BE2C (cell line): ENCODE measurements at places on chromosomes 2 and 18.
A peak's percentile ranks its signal among the peaks of the same experiment; 100 is the strongest.

- DNase-seq, result no peak
These were observed 162.0 kb downstream of the ALK start for GRCh38 chr2:29759360-29759759.

DNA sequence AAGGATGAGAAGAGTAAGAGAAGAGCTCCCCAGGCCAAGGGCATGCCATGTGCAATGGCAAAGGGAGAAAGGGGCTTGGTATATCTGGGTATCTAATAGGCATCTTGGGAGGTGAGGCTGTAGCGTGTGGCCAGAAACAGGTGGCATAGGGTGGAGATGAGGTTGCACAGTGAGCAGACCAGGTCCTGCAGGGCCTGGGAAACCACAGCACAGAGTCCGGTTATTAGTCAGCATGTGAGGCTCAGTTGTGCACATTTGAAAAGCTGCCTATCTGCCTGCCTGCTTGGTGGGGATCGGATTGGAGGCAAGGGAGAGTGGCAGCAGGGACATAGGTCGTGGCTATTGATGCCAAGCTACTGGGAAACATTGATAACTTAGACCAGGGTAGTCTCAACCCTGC lies 190.6 kb downstream of the TPGS2 start:
- DNase-seq, result no peak

DNA sequence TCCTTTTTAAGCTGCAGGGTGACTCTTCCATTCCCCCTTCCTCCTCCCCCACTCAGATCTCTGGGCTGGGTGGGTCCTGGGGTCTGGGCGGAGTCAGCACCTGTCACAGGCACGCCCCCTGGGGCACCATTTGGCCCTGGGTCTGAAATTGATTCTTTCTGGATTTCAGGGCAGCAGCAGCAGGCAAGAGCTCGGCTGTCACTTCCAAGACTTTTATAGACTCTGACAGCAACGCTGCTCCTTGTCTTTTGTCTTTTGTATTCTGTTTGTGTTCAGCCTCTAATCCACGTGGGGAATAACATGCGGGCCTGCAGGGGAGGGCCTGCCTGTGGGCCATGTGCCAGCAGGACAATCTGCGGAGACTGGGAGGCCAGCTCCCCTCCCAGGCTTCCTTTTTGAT lies 3.9 kb downstream of the BOD1L2 start:
- DNase-seq, result peak; percentile 72

DNA sequence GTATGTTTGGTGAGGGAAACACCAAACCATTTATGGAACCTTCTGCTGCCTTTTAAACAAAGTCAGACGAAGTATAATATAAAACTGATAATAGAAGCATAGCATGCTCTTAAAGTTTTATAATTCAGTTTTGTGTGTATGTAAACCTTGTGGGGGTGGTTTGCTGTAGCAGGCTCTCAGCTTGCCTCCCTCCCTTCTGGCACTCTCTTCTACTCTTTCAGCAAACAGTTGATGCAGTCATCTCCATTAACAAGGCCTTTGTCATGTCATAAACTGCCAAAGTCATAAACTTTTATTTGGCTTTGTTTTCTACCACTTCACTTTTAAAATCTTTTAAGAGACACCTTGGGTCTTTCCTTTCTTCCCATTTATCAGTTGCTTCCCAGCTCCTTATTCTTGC lies 448.2 kb upstream of the SETBP1 start:
- no peak for DNase-seq

DNA sequence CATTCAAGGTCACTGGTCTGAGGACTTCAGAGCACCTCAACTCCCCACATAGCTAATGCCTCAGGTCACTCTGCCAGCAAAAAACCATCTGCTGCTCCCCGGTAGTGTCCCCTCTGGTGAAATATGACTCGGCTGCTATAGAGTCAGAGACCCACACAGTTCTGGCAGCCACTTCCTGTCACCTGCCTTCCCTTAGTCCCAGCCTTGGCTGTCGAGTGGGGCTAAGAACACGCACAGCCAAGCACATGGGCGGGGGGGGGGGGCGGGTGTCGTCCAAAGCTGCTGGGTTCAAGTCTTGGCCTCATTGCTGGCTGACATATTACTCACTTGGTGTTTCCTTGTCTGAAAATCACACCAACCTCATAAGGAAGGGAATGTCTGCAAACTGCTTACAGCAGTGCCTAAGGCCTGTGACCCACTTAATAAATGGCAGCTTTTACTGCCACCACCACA lies 37.5 kb downstream of the POLR1A start:
- DNase-seq, result no peak

DNA sequence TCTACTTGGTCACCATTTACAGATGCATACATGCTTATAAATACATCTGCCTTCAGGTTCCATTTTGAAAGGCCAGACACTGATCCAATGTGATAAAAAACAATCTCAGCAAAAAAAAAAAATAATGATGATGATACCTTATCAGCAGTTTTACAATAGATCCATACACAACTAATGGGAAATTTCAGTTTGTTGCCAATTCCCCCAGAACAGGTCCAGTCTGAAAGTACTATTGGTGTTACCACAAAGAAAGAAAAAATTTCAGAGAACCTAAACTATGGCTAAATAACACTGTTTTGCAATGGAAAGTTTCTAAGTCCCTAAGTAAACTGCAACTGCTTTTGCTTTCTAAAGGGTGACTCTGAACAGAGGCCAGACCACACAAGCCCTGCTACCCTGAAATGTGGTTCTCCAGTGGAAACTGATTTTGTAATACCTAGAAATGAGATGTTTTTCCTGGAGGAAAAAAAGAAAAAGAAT lies 54.1 kb downstream of the LPIN2 start:
- no peak for DNase-seq

DNA sequence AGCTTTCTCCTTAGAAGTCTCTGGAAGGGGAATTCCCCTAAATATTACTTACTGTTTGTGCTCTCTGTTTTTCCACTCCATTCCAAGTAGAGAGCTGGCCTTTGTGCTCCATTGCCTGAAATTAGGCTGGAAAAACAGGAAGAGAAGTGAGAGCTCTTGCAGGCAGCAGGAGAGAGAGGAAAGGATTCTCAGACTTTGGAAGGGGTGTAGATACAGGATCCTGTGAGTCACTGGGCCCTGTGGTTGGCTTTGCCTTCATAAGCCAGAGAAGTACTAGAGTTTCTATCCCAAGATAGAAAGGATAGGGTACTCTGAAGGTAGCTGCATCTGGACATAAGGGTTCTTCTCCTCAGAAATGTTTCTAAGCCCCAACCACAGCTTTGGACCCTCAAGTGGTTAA lies 188.9 kb downstream of the CMPK2 start:
- DNase-seq, result no peak

- DNase-seq, result no peak
These were observed 119.9 kb downstream of the TFCP2L1 start for GRCh38 chr2:121165038-121165542.

DNA sequence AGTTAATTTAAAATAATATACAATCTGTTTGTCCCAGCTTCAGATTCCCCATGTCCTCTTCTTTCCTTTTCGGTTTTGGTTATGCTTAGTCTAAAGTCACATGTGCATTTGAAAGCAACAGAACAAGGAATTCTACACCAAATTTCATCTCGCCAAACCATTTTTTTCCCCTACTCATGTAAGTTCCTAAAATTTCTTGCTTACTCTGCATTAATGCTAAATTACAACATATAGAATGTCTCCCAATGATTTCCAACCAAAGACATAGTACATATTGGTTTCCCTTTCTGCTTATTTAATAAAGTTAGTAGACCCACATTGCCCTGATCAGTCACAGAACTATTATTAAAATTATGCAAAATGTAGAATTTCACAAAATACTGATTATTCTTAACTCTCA lies 212.3 kb downstream of the ARHGAP15 start:
- DNase-seq, result no peak

DNA sequence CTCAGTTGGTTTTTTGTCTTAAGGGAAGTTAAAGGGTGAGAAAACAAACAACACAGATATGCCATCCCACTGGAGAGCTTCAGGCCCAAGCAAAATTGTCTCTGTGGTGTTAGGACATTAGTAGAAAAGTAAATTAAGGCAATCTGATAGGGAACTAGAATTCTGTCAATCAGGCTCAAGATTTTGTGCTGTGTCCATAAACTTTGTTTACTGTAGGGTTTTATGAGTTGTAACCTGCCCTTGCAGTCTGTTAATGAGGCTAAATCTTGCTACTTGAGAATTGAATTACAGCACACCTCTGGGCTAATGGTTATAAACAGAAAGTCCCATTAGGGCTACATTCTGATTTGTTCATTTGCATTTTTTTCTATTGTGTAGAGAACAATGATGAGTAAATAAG lies 78.0 kb upstream of the OTX1 start:
- DNase-seq, result no peak

DNA sequence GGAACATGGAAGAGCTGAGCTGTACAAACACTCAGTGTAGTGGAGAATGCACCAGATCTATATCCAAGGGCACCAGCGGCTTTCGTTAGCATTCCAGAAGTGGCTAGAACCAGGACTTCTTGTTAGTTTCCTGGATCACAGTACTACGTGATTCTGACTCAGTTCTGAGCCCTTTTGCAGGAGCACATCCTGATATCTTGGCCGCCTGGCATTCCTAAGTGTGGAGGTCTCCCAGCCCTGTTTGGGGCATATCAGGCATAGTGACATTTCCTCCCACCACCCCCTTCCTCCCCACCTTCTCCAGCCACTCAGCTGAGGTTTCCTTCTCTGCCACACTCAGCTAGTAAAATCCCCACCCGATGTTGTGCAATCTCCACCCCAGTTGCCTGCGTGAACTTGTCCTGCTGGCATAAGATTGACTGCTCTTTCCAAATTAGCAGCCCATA lies 63.4 kb downstream of the BMP10 start:
- DNase-seq, result no peak

DNA sequence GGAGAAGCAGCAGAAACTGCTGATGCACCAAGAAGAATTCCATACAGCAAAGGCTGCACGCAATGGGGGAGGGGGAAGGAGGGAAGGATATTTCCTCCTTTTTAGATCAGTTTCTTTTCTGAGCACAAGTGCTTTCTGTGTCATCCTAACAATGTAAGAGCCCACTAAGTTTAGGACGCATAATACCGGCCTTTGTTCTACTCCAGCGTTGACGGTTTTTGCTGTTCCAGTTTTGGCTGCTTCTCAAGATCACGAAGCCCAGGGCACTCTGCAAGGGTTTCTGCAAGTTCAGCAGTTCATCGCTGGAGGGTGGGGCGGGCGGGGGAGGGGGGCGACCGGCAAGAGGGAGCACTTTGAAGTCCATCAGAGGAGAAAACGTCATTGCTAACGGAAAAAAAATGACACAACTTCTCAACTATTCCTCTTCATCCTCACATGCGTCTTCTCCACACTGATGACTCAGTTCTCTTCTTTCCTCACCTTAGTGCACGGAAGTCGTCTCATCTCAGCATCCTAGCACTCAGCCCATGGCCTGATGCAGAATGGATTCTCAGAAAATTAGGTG lies 8.7 kb downstream of the FAM178B start:
- DNase-seq, result no peak

DNA sequence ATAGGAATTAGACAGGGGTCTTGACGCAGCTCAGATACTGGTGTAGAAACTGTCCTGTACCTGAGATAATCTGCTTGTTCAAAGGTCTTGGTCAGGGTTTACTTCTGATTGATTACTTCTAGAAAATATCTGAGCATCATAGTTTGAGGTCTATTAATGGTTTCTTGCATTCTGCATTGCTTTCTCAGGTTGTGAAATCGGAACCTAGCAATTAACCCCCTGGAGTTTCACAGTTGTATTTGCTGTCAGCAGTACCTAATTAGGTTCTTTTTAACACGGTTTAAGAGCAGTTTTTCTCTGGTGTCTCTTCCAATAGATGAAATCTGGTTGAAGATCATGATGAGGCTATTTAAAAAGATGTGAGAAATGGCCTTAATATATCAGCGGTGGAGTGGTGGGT lies 428.6 kb upstream of the SYT4 start:
- DNase-seq, result no peak

DNA sequence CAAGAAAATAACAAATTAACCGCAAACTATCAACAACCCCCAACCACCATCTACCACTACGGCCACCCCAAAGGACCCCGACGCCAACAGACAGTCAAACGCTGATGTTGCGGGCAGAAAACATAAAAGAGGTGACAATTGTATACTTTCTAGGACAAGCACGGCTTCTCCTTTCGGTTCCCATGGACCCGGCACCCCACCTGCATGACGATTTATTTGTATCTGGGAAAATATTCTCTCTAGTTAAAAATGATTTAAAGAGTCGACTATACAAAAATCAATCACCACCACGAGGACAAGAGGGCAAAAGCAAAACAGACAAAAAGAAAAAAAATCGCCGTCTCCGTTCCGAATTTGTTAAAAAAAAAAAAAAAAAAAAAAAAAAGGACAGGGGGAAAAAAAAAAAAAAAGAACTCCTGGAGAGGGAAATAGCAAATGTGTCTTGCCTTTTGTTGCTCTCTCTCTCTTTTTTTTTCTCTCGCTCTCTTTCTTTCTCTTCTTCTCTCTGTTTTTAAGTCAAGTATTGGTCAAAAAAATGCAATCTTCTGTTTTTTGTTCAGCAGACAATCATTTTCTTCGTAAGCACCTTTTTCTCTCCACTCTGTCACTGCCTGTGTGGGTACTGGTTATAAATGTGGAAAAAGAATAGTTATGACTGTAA lies 3.6 kb downstream of the SIX3 start:
- DNase-seq, result peak; percentile 3

- DNase-seq, result no peak
These were observed 53.3 kb upstream of the CCDC195 start for GRCh38 chr2:224769489-224769888.

DNA sequence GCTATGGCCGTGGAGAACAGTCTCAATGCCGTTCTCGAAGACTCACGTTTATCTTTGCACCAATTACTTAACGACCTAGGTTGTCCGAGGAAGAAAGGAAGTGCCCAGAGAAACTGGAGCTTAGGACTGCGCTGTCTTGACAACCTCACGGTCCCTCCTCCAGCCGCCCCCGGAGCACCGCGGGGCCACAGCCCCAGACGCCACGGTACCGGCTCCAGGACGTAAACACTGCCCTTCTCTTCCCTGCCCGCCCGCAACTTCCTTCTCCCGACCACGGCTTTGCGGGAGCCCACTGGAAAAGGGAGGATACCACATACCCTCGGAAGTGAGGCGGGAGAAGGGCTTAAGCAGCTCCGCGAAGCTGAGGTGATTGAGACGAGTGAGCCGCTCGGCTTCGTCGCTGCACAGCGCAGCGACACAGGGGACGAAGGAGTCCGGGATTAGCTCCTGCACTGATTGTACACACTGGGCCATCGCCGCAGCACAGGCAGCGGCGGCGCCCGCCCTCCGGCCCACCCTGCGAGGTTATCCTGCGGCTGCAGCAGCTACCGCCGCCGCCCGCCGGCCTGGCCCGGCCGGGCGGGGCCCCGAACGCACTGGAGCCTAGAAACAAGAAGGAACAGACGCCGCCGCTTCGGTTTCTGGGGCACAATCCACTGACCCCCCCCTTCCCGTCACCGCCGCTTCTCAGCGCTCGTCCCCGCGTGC lies 483 bp downstream of the TRAPPC8 start:
- peak; percentile 7 for DNase-seq

- no peak for DNase-seq
These were observed 68.6 kb downstream of the CCDC138 start for GRCh38 chr2:108855194-108855593.

DNA sequence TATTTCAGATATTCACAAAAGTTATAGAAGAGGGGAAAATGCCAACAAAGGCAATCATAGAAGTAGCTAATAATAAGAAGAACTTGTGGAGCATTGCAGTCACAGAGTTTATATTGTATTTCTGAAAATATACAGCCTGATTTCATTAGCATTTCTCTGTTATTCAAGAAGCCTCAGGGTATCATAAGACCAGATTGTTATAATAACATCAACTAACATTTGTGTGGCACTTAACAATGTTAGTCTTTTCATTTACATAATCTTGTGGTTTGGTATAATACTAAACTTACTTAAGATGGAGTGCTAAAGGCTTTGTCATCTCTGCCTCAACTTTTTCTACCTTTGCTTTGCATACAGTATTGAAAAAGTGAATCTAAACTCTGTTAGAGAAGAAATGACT lies 61.6 kb upstream of the TACR1 start:
- DNase-seq, result no peak

GRCh38 chr2:8524388-8524787 lies 157.5 kb upstream of the ID2 start:
- no peak for DNase-seq
